ENCODE measurements at places on chromosomes 2 and 18.

- no peak for DNase-seq
Measured at GRCh38 chr2:53445383-53446070, 322.1 kb upstream of the CHAC2 start.

DNA sequence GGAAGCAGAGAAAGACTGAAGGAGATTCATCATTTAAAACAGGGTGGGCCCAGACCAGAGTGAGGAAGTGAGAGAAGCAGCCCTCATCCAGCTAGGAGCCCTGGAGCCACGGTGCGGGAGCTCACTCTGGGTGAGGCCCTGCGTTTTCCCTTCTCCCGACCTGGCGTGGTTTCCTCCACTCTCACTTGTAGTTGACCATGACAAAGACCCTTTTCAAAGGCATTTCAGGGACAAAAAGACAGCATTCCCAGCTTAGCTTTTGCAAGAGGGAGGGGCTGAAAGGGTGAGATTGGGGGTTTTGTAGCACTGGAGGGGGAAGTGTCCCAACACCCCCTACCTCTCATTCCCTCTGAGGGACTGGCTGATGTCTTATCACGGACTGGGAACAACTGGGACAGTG, 56.6 kb downstream of the TRPM8 start:
- DNase-seq = no peak

DNA sequence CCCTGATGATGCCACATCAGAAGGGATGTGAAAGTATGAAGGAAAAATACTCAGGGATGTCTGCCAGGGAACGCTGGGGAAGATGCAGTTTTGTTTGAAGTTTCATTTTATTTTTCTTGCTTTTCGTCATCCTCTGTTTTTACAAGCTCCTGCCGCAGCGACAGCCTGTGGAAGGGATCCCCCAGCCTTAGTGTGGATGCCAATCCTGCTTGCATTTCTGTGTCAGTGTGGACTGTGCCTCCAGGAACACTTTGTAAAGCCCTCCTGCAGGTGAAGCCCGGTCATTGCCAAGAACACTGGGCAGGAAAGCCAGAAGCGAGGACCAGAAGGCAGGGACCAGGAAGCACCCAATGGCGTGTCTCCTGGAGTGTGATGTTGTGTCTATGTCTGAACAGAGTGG, 234.3 kb downstream of the SEPTIN10 start:
- no peak for DNase-seq

DNA sequence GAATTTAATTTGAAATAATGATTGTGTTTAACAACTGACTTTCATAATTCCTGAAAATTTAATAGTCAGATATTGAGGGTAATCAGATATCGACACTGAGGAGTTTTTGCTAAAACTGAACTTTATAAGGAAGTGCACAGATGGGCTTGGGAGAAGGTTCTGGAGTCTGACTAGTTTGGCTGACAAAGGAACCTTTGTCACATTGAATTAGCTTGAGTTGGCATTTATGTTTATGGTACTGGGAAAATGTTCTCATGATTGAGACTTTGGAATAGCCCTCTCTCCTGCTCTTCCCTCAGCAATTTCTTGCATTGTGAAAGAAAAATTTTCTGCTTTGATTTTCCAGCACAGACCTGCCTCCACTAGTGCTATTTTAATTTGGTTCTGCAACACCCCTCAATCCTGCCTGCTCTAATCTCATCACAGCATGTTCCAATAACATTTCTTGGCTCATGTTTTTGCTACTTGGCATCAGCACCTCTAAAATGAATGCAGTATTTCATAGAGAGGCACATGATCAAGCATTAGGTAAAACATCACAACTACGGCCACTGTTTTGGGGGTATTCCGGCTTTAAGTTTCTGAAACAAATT, 133.9 kb upstream of the FSHR start:
- DNase-seq = no peak

DNA sequence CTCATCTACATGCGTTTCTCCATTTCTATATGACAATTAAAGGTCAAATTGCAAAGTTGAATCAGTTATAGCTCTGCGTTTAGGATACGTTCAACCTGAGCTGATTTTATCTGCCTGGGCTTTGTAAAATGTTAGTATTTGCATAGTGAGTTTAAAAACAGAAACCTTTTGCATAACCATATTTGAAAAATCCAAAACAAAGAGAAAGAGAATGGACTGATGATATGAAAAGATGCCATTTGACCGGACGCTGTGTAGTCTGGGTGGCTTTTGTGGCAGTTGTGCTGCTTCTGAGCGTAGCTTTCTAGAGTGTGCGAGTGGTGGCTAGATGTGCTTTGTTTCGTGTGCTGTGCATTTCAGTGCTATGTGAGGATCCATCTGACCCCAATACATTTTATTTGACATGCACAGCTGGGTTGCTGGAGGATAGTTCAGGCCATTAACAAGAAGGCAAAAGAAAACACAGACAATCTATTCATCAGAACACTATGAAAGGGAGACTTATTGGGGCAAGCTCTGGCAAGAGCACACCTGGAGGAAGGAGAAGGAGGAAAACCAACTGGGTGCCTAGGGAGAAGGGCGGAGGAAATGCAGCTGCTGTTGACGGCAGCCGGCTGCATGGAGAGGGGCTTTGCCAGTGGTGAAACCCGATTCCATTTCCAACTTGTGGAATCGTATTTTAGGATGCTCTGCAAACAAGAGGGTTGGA, 126.8 kb downstream of the ACOXL start:
- DNase-seq = no peak

GRCh38 chr2:23230885-23231284, 154.1 kb upstream of the KLHL29 start:
- no peak for DNase-seq

GRCh38 chr2:74036450-74037195, 51.9 kb downstream of the TET3 start:
- no peak for DNase-seq

- no peak for DNase-seq
Measured at GRCh38 chr2:193475038-193475437, 1280.3 kb upstream of the TMEFF2 start.

DNA sequence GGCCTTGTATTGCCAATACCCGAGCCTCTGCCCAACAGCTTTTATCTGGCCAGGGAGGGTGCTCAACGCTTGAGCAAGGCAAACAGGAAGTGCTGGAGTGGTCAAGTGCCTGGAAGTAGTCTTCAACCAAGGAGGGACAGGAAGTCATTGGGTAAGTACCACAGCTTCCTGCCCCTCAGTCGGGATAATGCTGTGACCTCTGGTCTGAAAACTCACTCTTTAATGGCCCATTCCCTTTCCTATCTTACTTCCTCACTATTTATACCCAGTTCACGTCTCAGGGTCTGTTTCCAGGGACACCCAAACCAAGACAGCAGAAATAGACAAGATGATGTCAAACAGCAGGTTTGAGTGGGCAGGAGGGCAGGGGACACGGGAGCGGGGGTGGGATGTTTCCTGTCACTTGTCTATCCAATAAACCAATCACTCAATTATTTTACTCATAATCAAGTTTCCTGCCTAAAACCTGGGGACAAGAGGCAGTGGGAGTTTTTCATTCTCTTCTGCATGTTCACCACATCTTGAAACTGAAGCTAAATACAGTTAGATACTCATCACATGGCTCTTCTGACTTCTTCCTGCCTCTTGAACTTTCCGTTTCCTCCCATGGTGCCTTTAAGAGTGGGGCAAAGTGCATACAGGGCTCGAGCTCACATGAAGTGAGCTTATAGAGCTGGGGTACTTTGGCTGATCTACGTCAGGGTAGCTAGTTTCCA, 68.9 kb upstream of the CAB39 start:
- no peak for DNase-seq

DNA sequence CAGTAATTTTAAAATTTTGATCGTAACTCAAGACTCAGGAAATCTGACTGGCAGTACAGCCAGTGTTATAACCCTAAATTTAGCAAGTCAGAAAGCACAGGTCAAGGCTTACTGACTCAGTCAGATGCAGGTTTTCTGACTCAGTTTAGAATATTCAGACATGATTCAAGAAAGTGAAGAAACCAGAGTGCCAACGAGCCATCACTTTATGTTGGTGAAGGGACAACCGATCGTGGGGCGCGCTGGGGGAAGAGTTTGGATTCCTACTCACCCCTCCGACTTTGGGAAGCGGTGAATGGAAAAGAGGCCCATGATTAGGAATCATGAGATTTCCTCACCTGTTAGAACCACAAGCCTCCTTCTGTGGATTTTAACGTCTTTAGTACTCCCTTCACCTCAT, 998 bp downstream of the RNF149 start:
- DNase-seq = peak; percentile 13

DNA sequence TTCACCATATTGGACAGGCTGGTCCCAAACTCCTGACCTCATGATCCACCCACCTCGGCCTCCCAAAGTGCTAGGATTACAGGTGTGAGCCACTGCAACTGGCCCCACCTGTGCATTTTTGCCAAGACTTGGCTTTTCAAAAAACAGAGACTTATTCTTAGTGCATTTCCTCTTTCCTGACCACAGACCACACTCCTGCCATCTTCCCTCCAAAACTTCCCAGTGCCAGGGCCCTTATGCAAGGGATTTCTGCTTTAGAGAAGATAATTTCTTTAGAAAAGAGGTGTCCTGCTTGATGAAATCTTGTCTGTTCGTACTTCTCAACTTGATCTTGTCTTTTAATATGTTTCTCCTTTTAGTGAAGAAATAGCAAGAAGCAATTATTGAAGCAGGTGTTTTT, 98.8 kb upstream of the ZNF516 start:
- DNase-seq = no peak

- no peak for DNase-seq
Measured at GRCh38 chr2:199468561-199469513, 11.1 kb upstream of the SATB2 start.

GRCh38 chr2:127615511-127616166, 30.3 kb upstream of the GPR17 start:
- no peak for DNase-seq

DNA sequence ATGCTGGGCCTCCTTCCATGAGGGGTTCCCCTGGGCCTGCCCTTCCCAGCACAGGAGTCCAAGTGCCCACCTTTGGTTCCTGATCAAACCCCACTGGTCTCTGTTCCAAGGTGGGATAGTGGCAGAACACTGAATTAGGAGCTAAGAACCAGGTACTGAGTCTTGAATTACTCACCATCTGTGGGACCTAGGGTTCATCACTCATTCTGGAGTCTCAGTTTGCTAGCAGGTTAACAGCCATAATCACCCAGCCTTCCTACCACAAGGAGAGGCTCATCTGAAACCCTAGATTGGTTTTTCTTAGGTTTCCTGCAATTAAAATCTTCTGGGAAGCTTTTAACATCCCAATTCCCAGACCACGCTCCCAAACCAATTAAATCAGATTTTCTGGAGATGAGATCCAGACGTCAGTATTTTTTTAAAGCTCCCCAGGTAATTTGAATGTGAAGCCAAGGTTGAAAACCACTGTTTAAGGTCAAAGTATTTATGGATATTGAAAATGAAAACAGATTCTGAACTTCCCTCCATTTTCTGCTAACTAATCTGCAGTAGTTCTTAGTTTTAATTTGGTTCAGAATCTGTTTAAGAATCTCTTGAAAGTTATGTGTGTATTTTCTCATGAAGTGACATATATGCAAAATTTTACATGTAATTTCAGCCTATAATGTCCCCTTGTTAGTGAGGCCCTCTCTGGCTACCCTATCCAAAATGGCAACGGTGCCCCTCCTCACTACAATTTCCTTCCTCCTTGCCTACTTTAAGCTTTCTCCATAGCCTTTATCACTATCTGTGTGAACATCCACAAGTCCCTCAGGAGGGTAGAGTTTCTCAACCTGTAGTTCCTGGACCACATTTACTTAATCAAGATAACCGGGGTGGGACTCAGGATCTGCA, 166.5 kb upstream of the CXCR4 start:
- no peak for DNase-seq

DNA sequence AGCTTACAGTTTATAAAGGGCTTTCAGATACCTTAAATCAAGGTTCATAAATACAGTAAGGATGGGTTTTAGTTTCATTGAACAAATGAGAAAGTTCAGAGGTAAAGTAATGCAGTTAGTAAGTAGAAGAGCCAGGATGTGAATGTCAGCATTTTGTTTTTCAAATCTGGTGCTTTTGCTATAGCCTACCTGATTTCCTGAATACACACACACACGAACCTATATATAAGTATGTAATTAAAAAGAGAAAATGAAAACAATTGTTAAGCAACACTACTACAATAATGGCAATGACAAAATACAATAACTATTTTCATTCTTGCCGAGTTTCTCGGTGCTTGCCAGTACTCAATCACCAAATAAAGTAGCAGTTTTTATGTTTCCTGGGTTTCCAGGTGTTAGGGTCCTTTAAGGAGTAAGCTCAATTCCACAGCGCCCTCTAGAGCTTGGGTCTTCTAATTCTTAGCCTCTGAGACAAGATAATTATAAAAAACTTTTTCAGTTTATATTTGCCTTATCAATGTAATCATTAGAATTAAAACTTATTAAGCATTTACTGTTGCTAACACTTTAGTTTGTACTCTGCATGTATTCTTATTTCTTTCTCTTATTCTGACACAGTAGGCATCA, 512.9 kb upstream of the ACVR2A start:
- DNase-seq = peak; percentile 73

GRCh38 chr2:205714058-205714776, 31.9 kb downstream of the NRP2 start:
- DNase-seq = peak; percentile 14

DNA sequence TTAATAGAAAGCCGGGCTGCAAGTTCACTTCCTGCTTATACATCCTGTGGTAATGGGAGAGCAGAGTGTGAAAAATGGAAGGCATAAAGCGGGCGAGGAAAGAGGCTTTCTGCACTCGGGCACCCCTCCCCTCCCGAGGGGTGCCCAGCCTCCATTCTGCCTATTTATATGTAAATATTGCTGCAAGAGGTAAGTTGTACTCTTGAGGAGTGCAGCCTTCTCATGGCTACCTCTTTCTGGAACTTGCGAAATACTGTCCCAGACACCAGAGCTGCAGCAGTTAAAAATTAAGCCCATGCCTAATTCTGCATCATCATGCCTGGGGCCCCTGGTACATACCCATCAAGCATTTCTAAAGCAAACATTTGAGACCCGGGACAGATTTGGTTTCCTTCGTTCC, 156.0 kb downstream of the GBX2 start:
- no peak for DNase-seq

DNA sequence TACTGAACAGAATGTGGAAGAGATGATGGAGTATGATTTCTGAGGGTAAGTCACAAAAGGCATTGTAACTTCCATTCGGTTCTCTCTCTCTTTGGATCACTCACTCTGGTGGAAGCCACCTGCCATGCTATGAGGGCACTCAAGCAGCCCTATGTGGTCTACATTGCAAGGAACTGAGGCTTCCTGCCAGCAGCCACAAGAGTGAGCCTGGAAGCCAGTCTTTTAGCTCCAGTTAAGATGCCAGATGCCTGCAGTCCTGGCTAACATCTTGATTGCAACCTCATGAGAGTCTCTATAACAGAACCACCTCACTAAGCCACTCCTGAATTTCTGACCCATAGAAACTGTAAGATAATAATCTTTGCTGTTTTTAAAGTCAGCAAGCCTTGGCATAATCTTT, 935.7 kb downstream of the LRP1B start:
- no peak for DNase-seq
